ENCODE measurements at places on chromosomes 11 and 22. TPM values are rescaled to one million over a fixed set of nuclear protein-coding genes. Genes with fewer than 3 reads are reported as not detected.

Gene NF2
- polyA plus RNA-seq: 80.9 TPM

Gene NOX4
- polyA plus RNA-seq: 0.49 TPM

Gene PDE2A
- polyA plus RNA-seq: 2.6 TPM

Gene HTR3A
- polyA plus RNA-seq: not detected

Gene UBQLNL
- 0.10 TPM for polyA plus RNA-seq

Gene YIF1A
- polyA plus RNA-seq: 160 TPM

Gene SHISAL1
- polyA plus RNA-seq: 2.0 TPM

Gene OR8B8
- not detected for polyA plus RNA-seq

Gene CNTN5
- polyA plus RNA-seq: 0.17 TPM

Gene PLAAT5
- 0.16 TPM for polyA plus RNA-seq

Gene SERPINH1
- polyA plus RNA-seq: 491 TPM

Gene ARHGAP32
- polyA plus RNA-seq: 5.7 TPM

Gene MS4A1
- polyA plus RNA-seq: not detected

Gene APOA1
- polyA plus RNA-seq: not detected

Gene FJX1
- polyA plus RNA-seq: 7.1 TPM

Gene P2RY6
- 0.12 TPM for polyA plus RNA-seq

Gene DEFB131B
- not detected for polyA plus RNA-seq

Gene PAX6
- polyA plus RNA-seq: 0.44 TPM

Gene HEPN1
- not detected for polyA plus RNA-seq

Gene NLRP14
- 0.07 TPM for polyA plus RNA-seq

Gene CBLIF
- not detected for polyA plus RNA-seq

Gene OR51I1
- polyA plus RNA-seq: not detected

Gene GAL3ST1
- polyA plus RNA-seq: 0.03 TPM

Gene IGF2
- 0.08 TPM for polyA plus RNA-seq

Gene PHOX2A
- polyA plus RNA-seq: not detected

Gene GRM5
- 0.01 TPM for polyA plus RNA-seq

Data from fibroblast of lung (primary cell).